ENCODE measurements at places on chromosomes 3 and 15.
A peak's percentile ranks its signal among the peaks of the same experiment; 100 is the strongest.

DNA sequence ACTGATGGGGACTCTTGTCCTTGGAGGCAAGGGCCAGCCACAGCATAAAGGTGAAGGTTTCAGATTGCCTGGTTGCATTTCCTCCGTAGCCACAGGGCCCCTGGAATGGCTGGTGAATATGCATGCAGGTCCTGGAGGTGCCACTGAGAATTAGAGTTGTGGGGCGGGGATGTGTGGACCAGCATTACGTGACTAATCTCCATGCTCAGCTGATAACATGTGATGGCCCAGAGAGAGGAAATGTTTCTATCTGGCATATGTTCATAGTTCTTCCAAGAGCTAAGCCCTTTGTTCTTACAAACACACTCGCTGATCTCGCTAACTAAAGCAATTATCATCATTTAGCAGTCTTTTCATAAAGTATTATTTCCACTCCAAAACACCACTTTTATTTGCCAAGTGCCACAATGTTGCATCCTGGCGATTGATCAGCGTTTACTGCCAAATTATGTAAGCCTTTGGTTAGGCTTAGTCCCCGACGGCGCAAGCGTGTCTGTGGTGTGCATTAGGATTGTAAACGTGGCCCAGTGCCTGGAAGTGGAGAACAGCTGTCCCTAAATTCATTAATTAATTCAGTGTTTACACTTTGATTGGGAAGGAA, 55.9 kb downstream of the CGNL1 start:
- peak overlapping the region; percentile 47 for H3K4me3 ChIP-seq
- DNase-seq: peak; percentile 72
- H3K4me1 ChIP-seq: peaks cover 46% of the 10 kb centered on the region
- H3K36me3 ChIP-seq: no peaks in the 10 kb centered on the region

- H3K4me3 ChIP-seq: no peak overlapping the region
- H3K27me3 ChIP-seq: no peaks in the 10 kb centered on the region
- no peak overlapping the region for H3K27ac ChIP-seq
Measured at GRCh38 chr3:42056840-42057239, 34.3 kb upstream of the TRAK1 start.

DNA sequence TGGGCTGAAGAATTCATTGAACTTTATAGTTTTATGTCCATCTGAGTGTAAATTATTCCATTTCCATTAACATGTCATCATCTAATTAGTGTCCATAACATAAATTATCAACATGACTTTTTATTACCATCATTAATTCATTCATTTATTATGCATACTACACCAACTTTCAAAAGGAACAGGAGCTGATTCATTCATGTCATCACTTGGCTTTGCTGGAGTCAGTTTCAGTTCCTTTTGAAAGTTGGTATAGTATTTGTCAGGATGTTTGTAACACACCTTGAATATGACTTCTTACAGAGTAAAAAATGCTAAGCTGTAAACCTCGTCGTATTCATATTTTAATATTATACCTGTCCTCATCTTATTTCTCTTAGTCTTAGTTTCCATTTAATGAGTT, 298.0 kb upstream of the RBMS3 start:
- H3K27me3 ChIP-seq: no peaks in the 10 kb centered on the region
- DNase-seq: no peak
- no peak overlapping the region for H3K27ac ChIP-seq
- H3K4me1 ChIP-seq: no peaks in the 10 kb centered on the region

- DNase-seq: no peak
- no peak overlapping the region for H3K4me3 ChIP-seq
- peak overlapping the region; percentile 72 for H3K27ac ChIP-seq
- H3K27me3 ChIP-seq: no peaks in the 10 kb centered on the region
- no peaks in the 10 kb centered on the region for H3K36me3 ChIP-seq
- H3K4me1 ChIP-seq: peaks cover 62% of the 10 kb centered on the region
Measured at GRCh38 chr15:69860321-69860720, 237.4 kb downstream of the TLE3 start.

- no peak overlapping the region for H3K27ac ChIP-seq
- no peaks in the 10 kb centered on the region for H3K27me3 ChIP-seq
- no peaks in the 10 kb centered on the region for H3K36me3 ChIP-seq
- no peaks in the 10 kb centered on the region for H3K4me1 ChIP-seq
- no peak overlapping the region for H3K4me3 ChIP-seq
- DNase-seq: no peak
Measured at GRCh38 chr15:54820098-54820497, 376.6 kb downstream of the RSL24D1 start.

DNA sequence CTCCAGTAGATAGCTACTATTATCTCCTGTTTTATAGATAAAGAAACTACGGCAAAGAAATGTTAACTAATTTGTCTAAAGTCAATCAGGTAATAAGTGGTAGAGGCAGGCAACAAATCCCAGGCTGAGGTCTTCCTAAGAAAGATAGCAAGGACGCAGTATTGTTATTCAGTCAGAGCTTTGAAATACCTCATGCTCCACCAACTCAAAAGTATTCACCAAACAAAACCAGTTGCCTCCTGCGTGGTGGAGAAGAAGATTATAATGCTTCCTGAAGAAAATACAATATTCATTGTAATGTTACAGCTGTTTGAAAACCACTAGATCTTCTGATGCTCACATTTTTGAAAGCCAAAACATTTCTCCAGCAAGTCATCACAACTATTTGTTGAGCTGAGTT, 138.2 kb upstream of the CNTN4 start:
- H3K36me3 ChIP-seq: no peaks in the 10 kb centered on the region
- H3K27ac ChIP-seq: no peak overlapping the region
- 0 out of 2 replicates have a peak, but pooled peaks cover 5% of the 10 kb centered on the region for H3K4me1 ChIP-seq
- H3K27me3 ChIP-seq: no peaks in the 10 kb centered on the region

GRCh38 chr15:41169781-41170180, 53.7 kb upstream of the INO80 start:
- DNase-seq: no peak
- no peak overlapping the region for H3K27ac ChIP-seq
- H3K27me3 ChIP-seq: no peaks in the 10 kb centered on the region
- no peak overlapping the region for H3K4me3 ChIP-seq

DNA sequence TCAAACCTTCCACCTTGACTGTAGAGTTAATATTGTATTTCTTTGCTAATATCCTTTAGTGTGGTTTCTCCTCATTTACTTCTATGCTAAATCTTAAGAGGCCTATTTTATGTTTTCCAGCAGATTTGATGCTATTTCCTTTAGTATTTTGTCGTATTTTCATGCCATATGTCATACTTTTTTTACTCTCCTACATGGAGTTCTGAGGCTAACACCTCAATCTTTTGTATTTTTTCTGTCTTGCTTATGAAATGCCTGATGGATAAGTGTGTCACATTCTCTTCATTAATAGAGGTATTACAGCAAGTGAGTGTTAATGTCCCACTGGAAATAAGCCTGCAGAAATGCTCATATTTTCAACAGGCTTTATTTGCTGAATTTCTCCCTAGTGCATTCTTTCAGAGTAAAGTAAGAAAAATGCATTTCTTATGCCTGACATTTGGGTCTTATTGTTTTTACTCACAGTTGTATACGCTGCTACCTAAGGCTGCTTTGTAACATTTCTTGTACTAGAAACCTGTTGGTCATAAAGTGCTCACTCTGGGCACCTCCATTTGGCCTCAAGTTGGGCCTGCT, 63.2 kb downstream of the DIPK2A start:
- no peaks in the 10 kb centered on the region for H3K4me1 ChIP-seq
- no peaks in the 10 kb centered on the region for H3K36me3 ChIP-seq
- no peak overlapping the region for H3K27ac ChIP-seq

GRCh38 chr3:111338059-111338698, 203.8 kb upstream of the CD96 start:
- no peak overlapping the region for H3K27ac ChIP-seq
- H3K4me3 ChIP-seq: no peak overlapping the region
- DNase-seq: peak; percentile 80

DNA sequence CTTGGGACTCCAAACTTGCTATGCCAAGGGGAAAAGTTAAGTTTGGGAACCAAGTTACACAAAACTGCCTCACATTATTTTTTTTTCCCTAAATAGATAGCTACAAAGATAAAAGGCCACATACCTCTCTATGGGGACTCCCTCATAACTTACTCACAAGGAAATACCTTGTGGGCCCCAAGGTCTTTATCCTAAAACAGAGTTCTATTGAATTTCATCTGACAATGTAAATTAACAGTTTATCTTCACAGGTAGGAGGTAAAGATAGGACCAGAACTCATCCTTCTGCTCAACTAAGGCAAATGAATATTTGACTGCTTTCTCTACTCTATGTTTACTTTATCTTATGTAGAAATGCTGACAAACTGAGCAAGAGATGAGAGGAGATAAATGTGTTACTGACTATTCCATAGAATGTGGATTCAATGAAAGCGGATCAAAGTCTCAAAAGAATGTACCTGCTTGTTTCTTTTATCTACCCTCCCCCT, 1278.0 kb downstream of the OTOL1 start:
- no peak for DNase-seq
- no peaks in the 10 kb centered on the region for H3K27me3 ChIP-seq
- H3K4me1 ChIP-seq: no peaks in the 10 kb centered on the region

- no peaks in the 10 kb centered on the region for H3K4me1 ChIP-seq
- peak; percentile 5 for DNase-seq
- H3K36me3 ChIP-seq: peaks cover 22% of the 10 kb centered on the region
- peak overlapping the region; percentile 98 for H3K4me3 ChIP-seq
Measured at GRCh38 chr15:34336991-34337556, 507 bp downstream of the SLC12A6 start.

GRCh38 chr3:195763843-195764825, 43.4 kb downstream of the MUC20 start:
- no peaks in the 10 kb centered on the region for H3K27me3 ChIP-seq
- H3K36me3 ChIP-seq: no peaks in the 10 kb centered on the region
- no peak overlapping the region for H3K4me3 ChIP-seq
- 0 out of 2 replicates have a peak, but pooled peaks cover 3% of the 10 kb centered on the region for H3K4me1 ChIP-seq

GRCh38 chr15:40554161-40554525, 10.7 kb downstream of the CCDC32 start:
- DNase-seq: no peak
- peaks cover 4% of the 10 kb centered on the region for H3K4me1 ChIP-seq
- no peak overlapping the region for H3K27ac ChIP-seq
- H3K27me3 ChIP-seq: no peaks in the 10 kb centered on the region
- no peaks in the 10 kb centered on the region for H3K36me3 ChIP-seq
- H3K4me3 ChIP-seq: no peak overlapping the region

DNA sequence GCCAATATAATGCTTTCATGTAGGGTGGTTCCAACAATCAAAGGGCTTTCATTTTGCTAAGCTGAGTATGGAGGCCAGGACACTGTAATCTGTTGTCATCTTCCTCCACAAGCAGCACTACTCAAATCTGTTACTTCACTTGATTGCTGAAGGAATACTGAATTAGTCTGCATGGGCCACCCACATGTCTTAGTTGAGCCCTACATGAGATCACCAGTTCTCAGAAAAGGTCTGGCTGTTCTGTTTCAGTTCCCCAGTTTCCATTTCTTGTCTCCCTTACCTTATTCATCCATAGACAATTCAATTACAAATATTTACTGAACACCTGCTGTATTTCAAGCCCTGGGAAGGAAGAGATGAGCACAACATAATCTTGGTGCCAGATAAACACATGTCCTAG, 119.2 kb downstream of the FHIT start:
- no peaks in the 10 kb centered on the region for H3K27me3 ChIP-seq
- no peak overlapping the region for H3K4me3 ChIP-seq
- no peaks in the 10 kb centered on the region for H3K4me1 ChIP-seq
- no peak overlapping the region for H3K27ac ChIP-seq

DNA sequence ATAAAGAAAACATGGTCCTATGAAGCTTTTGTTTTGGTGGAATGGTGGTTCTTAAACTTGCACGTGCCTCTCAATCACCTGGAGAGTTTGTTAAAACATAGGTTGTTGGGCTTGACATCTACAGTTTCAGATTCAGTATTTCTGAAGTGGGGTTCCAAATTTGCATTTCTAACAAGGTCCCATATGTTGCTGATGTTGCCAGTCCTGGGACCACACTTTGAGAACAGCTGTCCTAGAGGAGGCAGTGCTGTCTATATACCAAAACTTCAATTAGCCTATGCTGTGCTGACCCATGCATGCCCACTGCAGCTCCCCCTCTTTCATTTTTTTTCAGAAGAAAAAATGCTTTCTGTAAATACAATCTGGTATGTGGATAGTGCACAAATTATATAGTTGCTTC, 31.3 kb downstream of the ALCAM start:
- H3K27ac ChIP-seq: no peak overlapping the region
- H3K36me3 ChIP-seq: no peaks in the 10 kb centered on the region
- H3K4me1 ChIP-seq: no peaks in the 10 kb centered on the region
- H3K27me3 ChIP-seq: no peaks in the 10 kb centered on the region
- no peak overlapping the region for H3K4me3 ChIP-seq

DNA sequence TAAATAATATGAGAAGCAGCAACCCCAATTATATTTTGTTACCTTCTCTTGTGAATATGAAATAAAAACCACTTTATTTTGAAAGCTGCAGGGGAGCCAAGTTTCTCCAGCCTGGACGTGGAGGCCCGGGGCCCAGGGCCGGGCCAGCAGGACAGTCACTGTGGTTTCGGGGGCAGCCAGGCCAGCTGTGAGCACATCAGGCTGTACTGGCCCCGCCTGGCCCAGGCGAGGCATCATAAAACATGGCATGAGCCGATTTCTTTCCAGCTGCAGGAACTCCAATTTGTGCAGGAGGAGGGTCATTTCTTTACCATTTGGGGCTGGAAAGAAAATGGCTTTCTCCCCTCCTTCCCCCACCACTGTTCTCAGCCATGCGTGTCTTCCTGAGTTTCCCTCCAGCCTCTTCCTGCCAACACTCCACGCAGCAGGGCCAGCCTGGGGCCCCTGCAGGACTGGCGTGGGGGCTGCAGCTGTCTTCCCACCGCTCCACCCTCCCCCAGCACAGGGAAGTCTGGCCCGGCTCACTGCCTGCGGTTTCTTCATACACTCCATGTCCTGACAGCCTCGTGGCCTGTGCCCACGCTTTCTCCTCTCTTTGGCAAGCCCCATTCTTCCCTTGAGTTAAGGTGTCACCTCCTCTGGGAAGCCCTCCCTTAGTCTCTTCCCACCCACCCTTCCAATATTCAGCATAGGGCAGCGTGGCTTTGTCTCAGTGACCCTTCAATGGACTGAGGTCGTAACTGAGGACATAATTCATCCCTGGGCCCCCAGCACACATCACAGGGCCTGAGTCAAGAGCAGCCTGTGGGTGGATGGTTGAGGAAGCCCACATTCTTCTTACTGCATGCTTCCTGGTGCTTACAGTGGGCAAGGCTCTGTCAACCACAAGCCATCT, 135.8 kb downstream of the CHSY1 start:
- H3K4me1 ChIP-seq: peaks cover 45% of the 10 kb centered on the region
- H3K4me3 ChIP-seq: peak overlapping the region; percentile 9
- no peaks in the 10 kb centered on the region for H3K36me3 ChIP-seq
- peak; percentile 92 for DNase-seq
- peak overlapping the region; percentile 77 for H3K27ac ChIP-seq

GRCh38 chr3:102078854-102079808, 229.8 kb downstream of the NFKBIZ start:
- no peak for DNase-seq
- H3K27me3 ChIP-seq: no peaks in the 10 kb centered on the region
- H3K27ac ChIP-seq: no peak overlapping the region
- no peaks in the 10 kb centered on the region for H3K36me3 ChIP-seq

- no peak overlapping the region for H3K4me3 ChIP-seq
- H3K36me3 ChIP-seq: peaks cover 8% of the 10 kb centered on the region
- peak; percentile 27 for DNase-seq
- H3K27ac ChIP-seq: no peak overlapping the region
Measured at GRCh38 chr15:57102858-57103257, 184.4 kb downstream of the TCF12 start.

- no peak for DNase-seq
- no peaks in the 10 kb centered on the region for H3K4me1 ChIP-seq
- H3K27me3 ChIP-seq: 0 out of 2 replicates have a peak, but pooled peaks cover 4% of the 10 kb centered on the region
- no peak overlapping the region for H3K27ac ChIP-seq
- H3K4me3 ChIP-seq: no peak overlapping the region
Measured at GRCh38 chr3:193736616-193737015, 143.6 kb downstream of the OPA1 start.
